ENCODE measurements at places on chromosomes 12 and 14. TPM values are rescaled to one million over a fixed set of nuclear protein-coding genes. Genes with fewer than 3 reads are reported as not detected.
A peak's percentile ranks its signal among the peaks of the same experiment; 100 is the strongest.

- peak; percentile 28 for DNase-seq
- peaks cover 26% of the 10 kb centered on the region for H3K4me1 ChIP-seq
- no peaks in the 10 kb centered on the region for H3K36me3 ChIP-seq
- no peaks in the 10 kb centered on the region for H3K27me3 ChIP-seq
Measured at GRCh38 chr12:96063046-96063445, 27.7 kb upstream of the LTA4H start.

GRCh38 chr12:52210925-52211650 is 19.3 kb upstream of the KRT80 start:
- H3K4me1 ChIP-seq, result no peaks in the 10 kb centered on the region
- H3K4me3 ChIP-seq, result no peak overlapping the region
- H3K27me3 ChIP-seq, result no peaks in the 10 kb centered on the region
- no peaks in the 10 kb centered on the region for H3K36me3 ChIP-seq
- H3K27ac ChIP-seq, result no peak overlapping the region
- no peak for DNase-seq

Gene DNAJC22
- not detected for total RNA-seq

- no peak overlapping the region for H3K27ac ChIP-seq
- no peaks in the 10 kb centered on the region for H3K36me3 ChIP-seq
- H3K4me3 ChIP-seq, result no peak overlapping the region
- no peak for DNase-seq
- no peaks in the 10 kb centered on the region for H3K27me3 ChIP-seq
- H3K4me1 ChIP-seq, result no peaks in the 10 kb centered on the region
Measured at GRCh38 chr14:33590891-33591630, 359.8 kb downstream of the EGLN3 start.

Gene PLEKHH1
- 0.22 TPM for total RNA-seq

DNA sequence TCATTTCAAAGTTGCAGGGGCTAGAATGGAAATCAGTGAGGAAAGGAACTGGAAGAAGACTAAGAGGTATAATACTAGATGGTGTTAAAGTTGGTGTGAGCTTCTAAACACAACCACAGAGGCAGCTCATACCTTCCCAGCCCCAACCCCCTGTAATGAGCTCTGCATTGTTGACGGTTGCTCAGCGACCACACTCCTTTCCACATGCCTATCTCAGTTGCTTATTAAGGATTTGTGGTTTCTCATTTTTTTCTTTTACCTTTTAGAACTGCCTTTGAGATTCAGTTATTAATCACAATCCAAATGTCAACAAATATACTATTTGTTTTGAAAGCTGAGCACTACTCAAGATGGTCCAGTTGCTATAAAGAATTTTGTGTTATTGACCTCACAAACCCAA is 62.1 kb upstream of the KIF21A start:
- no peak overlapping the region for H3K4me3 ChIP-seq
- H3K36me3 ChIP-seq, result no peaks in the 10 kb centered on the region
- no peaks in the 10 kb centered on the region for H3K27me3 ChIP-seq
- no peak overlapping the region for H3K27ac ChIP-seq
- no peaks in the 10 kb centered on the region for H3K4me1 ChIP-seq
- DNase-seq, result no peak

Data from CD4-positive, alpha-beta memory T cell (primary cell).